AML-193 (cell line): ENCODE measurements at places on chromosomes 1 and 21.
A peak's percentile ranks its signal among the peaks of the same experiment; 100 is the strongest.

GRCh38 chr1:65526049-65526556, 105.6 kb downstream of the LEPR start:
- DNase-seq: no peak

DNA sequence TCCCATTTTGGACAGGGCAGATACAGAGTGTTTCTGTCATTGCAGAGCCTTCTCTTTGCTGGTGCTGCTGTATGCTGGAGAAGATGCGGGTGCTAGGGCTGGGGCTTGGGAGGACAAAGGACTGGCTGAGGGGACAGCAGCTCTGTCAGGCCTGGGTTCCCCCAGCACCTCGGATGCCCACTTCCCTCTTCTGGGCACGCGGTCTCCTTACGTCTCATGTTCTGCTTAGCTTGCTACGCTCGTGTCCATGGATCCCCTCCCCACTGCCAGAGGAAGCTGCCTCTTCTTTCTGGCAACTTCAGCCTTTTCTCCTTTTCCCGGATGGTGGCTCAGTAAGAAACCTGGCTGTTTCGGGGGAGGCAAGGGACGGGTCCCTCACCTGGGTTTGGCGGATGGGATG, 75.7 kb downstream of the ARHGEF10L start:
- no peak for DNase-seq

DNA sequence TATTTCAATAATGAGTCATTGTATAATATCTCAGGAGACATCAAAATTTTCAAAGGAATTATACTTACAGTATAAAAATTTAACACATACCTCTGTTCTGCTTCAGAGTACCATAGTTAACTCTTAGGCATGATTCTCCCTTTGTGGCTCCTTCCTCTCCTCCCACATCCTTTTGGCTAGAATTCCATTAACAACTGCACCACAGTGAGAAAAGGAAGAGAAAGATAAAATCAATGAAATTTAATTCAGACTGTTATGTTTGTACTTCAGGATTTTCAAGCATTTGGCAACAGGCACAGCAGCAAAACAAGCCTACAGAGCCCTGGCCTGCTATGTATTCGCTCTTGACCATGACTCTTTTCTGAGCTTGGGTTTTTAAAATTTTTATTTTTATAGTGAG, 57.2 kb upstream of the SGIP1 start:
- DNase-seq: no peak

DNA sequence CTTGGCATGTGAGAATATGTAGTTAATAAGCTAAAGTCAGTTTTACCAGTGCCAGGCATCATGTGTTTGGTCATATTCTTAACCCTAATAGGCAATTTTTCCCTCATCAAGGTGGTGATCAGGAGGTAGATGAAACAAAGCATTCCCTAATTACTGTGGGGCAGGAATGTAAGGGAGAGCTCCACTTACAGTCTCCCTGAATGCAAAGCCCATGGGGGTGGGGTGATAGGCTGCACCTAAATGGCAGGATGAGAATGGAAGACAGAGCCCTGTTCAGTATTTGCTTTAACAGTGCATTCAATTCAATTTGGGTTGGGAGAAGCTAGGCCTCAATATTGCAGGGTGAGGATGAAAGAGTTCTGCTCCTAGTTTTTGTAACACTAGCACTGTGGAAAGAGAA, 23.4 kb downstream of the ZNF678 start:
- DNase-seq: no peak

DNA sequence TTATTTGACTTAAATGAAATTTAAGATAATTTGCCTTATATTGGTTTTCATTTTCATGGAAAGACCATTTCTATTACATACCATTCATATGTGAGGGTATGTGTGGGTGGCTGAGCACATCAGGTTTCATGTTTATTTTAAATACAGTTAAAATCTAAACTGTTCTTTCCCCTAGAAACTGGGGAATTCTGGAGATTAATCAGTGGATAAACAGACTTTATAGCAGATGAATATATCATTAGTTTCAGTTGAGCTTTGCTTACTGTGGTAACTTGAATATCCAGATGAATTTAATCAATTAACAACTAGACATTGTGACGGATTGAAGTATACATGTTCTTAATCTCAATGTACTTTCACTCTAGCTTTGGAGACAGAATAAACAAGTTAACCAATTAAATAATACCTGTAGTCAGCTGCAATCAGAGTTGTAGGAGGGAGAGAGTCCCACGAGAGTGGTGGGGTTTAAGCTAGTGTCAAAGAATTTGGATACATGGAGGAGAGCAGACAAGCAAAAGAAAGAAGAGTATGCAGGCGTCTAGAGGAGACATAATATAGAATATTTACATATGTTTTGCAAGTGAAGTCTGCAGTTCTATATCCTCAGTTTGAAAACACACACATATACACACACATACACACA, 97.6 kb downstream of the PDE4B start:
- DNase-seq: no peak

DNA sequence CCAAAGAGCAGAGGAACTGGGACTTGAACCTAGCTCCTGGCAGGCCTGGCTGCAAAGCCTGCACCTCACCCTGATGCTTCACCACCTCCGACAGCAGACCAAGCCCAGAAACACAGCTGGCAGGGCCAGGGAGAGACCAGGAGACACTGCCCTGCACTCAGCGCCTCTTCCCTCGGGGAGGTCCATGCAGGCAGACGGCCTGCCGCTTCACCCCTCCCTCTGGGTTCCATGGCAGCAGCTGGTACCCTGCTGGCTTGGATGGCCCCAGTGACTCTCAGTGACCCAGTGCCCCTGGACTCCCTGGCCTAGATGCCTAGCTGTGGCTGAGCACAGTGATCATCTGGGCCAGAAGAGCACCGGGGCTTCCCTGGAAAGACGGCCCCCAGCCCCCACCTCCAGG, 65.3 kb upstream of the TARDBP start:
- DNase-seq: no peak

- DNase-seq: peak; percentile 29
These were observed 38.5 kb downstream of the MSTO1 start for GRCh38 chr1:155648207-155649147.

DNA sequence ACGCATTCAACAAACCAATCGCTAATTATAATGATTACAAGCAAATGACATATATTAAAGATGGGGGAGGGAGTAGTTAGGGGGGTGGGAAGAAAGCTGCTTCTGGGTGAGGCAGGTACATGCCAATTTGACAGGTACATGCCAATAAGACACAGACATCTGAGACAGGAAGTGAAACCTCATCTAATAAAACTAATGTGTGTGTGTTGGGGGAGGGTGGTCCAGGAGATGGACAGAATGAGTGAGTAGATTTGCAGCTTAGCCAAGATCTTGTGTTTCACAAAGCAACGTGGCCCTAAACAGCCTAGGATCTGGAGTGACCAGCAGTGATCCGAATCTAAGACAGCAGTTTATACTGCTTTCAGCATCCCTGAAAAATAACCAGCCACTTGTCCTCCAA, 10.8 kb downstream of the CFAP45 start:
- DNase-seq: no peak

- DNase-seq: peak; percentile 35
These were observed 897 bp downstream of the SLC25A24 start for GRCh38 chr1:108199201-108199691.

GRCh38 chr1:210455840-210456603, 127.3 kb downstream of the HHAT start:
- no peak for DNase-seq

DNA sequence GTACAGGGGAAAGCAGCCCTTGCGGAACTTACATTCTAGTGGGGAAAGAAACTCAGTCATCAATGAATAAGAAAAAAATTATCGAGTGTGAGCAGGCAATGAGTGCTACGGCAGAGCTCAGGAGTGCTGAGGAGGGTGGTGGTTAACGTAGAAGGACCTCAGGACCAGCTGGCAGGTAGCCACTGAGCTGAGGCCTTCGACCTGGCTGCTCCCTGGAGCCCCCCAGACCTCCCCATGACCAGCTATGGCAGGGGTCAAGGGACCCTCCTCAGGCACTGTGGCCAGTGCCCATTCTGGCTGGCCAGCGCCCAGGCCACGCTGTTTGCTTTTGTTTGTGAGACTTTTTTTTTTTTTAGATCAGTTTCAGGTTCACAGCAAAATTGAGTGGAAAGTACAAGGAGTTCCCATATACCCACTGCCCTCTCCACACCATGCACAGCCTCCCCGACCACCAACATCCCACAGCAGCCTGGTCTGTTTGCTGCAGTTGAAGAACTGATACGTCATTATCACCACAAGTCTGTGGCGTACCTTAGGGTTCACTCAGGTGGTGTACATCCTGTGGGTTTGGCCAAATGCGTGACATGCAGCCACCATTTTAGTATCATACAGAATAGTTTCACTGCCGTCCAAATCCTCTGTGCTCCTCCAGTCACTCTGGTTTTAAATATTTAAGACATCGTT, 11.8 kb upstream of the TTC22 start:
- no peak for DNase-seq

GRCh38 chr1:180156631-180157091, 2.0 kb downstream of the QSOX1 start:
- DNase-seq: no peak

DNA sequence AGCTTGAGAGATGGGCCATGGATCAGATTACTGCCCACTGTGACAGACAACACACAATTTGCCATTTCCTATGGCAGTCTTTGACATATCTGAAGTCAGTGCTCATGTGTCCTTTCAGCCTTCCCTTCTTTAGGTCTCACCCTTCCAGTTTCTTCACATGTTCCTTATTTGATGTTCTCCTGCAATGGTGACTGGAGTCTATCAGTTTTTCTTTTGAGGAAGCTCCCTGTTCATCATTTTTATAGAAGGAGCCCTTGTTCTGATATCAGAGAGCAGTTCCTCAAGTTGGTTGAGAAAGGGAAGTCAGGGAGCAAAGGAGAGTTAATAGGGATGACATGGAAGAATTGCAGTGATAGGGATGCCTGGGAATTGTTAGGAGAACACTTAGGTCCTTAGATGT, 42.2 kb downstream of the DISC1 start:
- no peak for DNase-seq

GRCh38 chr1:210650403-210650802, 321.7 kb downstream of the HHAT start:
- DNase-seq: no peak

DNA sequence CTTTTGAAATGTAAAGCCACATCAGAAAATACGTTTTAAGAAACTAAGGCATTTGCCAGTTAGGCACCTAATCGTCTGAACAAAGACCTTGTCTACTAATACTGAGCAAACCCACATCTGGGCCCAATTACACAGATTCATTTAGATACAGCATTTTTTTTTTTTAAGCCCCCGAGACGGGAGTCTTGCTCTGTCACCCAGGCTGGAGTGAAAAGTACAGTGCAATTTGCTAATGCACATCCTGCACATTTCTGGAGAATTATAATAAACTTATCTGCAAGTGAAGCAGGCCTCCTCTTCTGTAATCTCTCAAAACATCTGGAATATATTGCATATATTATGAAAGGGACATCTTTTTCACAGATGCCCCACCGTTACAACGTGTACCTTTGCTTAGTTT, 3.3 kb downstream of the RSRP1 start:
- DNase-seq: no peak

- DNase-seq: no peak
These were observed 204.1 kb downstream of the GABPA start for GRCh38 chr21:25938658-25939395.

GRCh38 chr1:35255276-35255675, 13.2 kb upstream of the ZMYM4 start:
- no peak for DNase-seq

DNA sequence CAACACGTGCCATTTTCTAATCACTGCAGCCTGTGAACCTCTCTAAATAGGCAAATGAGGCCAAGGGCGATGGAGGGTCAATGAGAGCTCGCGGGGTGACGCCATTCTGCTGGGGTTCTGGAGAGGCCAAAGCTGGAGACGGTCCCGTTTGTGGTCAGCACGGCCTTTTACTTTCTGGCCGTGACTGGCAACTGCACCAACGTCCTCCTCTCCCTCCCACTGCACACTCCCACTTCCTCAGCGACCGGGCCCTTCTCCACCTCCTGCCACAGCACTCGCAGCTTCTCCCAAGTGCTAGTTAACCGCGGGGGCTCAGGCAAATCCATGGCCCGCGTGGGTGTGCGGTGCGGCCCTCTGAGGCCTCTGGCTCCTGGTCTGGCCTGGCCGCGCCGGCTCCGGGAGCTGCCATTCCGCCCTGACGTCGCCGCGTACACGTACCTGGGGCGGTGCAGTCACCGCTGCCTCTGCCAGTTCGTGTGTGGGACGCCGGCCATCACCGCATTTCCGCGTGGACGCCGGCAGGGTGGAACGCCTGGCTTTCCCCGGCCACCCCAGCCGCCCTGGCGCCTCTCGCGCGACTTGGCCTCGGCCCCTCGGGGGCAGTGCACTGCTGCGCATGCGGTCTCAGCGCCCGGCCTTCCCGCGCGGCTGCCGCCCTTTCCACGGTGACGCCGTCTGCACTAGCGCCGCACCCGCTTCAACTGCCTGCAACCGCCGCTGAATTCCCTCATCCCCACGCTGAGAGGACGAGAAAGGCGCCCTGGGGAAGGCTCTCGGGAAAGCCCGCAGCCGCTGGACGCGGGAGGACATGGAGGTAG, 18.2 kb downstream of the OR2C3 start:
- DNase-seq: no peak

GRCh38 chr1:22711071-22711470, 432 bp downstream of the EPHB2 start:
- no peak for DNase-seq

- DNase-seq: no peak
These were observed 8.0 kb downstream of the SYT6 start for GRCh38 chr1:114145504-114146151.

DNA sequence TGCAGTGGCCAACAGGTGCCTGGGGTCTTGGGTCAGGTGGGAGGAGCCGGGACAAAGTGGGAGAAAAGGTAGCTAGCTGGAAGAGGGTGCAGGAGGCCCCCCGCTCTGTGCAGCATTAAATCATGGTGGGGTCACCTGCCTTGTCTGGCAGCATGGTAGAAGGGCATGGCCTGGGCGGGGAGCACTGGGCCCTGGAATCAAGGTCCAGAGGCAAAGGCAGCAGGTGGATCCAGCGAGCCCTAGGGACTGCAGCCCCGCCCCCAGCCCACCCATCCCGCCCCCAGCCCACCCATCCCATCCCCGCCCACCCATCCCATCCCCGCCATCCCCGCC, 16.7 kb upstream of the TTLL10 start:
- no peak for DNase-seq
